ENCODE measurements at places on chromosomes 2 and 18.

- DNase-seq = no peak
Measured at GRCh38 chr2:180061085-180061484, 54.0 kb upstream of the CWC22 start.

DNA sequence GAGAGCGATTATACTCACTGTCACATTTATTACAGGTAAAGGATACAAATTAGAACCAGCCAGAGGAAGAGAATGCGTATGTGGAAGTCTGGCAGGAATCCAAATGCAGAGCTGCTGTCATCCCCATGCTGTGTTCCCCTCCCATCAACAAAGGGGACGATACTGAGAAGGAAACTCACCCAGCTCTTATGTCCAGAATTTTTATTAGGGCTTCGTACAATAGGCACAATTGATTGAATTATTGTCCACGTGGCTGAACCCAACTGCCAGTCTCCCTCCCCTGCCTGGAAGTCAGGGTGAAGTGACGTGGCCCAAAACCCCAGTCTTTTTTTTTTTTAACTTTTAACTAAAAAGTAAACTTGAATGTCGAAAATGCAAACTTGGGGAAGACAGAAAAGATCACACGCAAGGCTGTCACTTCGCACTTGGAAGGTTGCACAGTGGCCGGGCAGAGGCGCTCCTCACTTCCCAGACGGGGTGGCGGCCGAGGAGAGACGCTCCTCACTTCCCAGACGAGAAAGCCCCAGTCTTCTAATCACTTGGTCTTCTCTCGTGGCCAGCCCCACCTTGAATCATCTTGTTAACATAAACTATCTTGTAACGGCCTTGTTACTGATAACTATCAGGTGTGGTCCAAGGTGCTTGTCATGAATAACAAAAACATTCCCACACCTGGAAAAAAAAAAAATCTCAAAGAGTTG lies 40.0 kb upstream of the ITSN2 start:
- DNase-seq = no peak

DNA sequence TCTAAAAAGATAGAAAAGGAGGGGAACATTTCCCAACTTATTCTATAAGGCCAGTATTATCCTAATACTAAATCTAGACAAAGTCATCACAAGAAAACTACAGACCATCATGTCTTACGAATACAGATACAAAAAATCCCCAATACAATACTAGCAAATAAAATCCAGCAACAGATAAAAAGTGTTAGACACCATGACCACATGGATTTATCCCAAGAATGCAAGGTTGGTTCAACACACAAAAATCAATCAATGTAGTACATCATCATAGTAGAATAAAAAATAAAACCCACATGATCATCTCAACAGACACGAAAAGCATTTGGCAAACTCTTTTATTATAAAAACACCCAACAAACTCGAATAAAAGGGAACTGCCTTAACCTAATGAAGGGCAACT lies 18.5 kb downstream of the SLC66A2 start:
- DNase-seq = no peak

DNA sequence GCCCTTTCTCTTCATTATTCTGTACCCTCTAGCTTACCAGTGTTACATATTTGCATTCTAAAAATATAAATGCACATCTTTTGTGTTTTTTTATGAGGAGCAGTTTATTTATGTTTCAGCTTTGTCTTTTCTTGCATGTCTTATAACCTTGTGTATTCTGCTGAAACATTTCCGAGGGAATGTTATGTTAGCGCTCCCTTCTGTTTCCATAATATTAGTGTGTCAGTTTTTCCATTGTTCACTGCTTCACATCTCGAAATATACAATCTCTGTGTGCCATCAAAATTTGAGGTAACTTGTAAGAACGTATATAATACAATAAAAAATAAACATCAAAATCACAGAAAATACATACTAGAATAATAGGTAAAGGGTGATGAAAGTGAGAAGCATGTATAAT lies 153.3 kb downstream of the PKP4 start:
- no peak for DNase-seq

DNA sequence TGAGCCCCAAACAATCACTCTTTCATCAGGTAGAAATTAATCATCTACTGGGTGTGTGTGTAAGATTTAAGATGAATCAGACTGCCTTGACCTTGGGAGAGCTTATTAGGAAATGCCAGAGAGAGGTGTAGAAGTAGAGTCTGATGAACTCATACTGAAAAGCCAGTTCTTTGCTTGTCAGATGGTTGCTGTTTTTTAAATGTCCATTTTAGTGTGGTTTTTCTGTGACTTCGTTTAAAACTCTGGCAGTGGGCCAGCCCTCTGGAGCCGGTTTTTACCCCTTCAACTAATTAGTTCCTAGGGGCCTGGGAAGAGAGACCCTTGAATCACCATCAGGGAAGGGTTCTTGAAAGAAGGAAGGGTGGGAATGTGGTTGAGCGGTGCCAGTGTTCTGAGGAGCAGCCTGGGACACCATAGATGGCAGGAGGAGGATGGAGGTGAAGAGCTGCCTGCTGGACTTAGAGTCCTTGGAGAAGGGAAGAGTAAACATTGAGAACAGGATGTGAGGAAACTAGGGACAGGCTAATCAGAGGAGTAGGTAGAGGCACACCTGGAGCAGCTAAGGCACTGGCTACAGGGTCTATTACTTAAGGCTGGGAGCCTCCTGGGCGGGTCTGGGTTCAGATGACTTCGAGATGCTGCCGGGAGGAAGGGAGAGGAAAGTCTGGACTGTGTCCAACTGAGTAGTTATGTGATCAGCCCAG lies 66.1 kb downstream of the LRRFIP1 start:
- DNase-seq = no peak

GRCh38 chr2:236643480-236643879 lies 73.9 kb downstream of the ACKR3 start:
- no peak for DNase-seq

DNA sequence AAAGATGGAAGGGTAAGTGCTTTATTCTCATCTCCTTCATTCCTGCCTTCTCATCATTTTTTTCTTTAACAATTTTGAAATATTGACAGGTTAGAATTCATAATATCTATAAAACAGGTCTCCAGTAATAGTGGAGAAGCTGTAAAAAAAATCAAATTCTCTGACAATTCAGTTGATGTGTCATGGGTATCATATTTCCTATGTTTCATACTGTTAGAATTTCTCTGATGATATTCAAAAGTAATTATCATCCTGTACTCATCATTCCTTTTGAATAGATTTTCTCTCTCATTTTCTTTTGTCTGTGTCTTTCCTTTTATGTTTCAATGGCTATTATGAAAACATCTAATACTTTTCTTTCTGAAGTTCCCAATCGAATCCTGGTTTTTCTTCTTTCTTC lies 97.7 kb downstream of the CPS1 start:
- DNase-seq = peak; percentile 4

- no peak for DNase-seq
Measured at GRCh38 chr18:5239447-5239846, 42.4 kb upstream of the AKAIN1 start.

GRCh38 chr2:241009601-241010530 lies 11.4 kb downstream of the SNED1 start:
- peak; percentile 87 for DNase-seq

GRCh38 chr2:74048843-74049519 lies 64.3 kb downstream of the TET3 start:
- no peak for DNase-seq

GRCh38 chr2:231928901-231929725 lies 2.9 kb upstream of the NPPC start:
- no peak for DNase-seq

- DNase-seq = peak; percentile 61
Measured at GRCh38 chr2:118223992-118224894, 136.0 kb downstream of the INSIG2 start.

DNA sequence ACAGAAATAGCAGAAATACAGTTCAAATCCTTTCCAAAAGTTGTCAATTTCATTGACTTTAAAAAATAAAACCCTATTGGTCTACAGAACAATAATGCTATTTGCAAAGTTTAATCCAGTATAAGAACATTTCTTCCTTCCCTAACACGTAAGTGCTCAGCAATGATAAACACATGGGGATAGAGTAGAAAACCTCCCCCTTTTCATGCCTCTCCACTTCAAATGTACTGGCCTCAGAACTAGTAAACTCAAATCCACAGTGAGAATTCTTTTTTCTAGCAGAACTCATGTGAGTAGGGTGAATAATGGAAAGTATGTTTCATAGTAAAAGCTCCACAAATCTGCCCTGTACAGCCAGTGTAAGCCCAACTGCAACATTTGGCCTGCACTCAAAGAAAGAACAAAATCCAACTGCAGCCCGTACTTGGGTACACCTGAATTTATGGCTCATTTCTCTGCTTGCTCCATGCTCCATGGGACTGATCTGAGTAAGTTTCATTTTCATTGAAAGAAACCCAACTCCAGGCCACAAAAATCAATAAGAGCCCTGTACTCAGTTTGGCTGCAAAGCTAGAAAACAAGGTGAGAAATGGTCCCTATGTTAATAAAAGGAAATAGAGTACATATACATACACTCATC lies 115.0 kb upstream of the RMDN2 start:
- no peak for DNase-seq

DNA sequence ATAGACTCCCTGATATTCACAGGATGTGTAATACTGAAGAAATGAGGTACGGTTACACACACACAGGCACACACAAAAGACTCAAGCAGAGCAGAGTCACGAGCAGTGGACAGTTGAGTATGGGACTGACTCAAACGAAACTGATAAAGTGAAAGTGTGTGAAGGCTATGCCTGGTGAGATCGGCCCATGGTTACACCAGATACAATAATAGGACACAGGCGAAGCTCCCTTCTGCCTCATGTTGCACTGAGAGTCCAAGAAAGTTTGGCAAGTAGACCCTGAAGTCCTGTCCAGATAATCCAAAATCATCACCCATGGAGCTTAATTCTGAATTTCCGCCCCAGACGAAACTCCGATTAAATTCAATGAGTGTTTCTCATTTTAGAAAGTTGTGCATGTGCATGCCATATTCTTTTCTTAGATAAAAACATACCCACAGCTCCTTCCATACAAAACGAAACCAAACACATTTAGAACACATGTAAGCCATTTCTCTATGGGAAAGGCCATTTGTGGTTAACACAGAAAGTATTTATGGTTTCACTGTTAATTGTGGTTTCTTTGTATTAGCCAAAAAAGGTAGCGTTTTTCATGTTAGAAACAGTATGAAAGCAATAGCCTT lies 567.6 kb downstream of the PLCL1 start:
- DNase-seq = peak; percentile 42

- DNase-seq = no peak
Measured at GRCh38 chr2:41087946-41088345, 636.1 kb upstream of the SLC8A1 start.

- DNase-seq = no peak
Measured at GRCh38 chr2:138298120-138298814, 203.3 kb upstream of the SPOPL start.

DNA sequence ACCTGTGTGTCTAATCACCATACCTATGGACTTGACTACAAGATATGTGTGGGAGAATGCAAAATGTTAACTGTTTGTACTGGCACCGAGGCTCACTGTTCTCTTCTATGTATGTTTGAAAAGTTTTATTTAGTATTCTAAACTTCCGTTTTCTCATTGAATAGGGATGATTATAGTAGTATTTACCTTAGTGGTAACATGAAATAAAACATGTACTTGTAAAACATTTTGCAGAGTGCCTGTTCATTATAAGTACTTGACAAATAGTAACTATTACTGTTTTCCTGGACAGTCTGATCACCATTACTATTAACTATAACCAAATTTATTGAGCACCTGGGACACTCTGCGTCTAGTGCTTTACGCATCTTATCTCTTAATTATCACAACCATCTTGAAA lies 24.8 kb downstream of the DDX1 start:
- DNase-seq = no peak

- no peak for DNase-seq
Measured at GRCh38 chr2:207422380-207422779, 107.4 kb upstream of the CREB1 start.

DNA sequence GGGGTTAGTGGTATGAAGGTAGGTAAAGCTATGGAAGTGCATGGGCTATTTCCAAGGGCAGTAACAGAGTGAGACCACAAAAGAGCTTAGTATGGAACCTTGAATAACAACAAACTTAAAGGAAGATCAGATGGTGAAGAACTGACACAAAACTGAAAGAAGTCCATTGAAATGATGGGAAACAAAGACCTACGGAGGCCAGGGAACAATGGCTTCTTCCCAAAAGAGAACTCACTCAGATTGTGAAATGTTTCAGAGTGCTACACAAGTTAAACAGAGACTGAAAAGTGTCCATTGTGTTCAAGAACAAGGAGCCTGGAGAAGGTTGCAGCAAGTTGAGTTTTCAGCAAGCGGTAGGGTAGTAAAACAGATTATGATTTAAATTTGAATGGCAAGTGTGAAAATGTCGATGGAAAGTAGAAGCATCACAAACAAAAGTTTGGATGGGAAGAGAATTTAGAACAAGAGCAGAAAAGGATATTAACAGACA lies 700.0 kb upstream of the NXPH2 start:
- DNase-seq = no peak

DNA sequence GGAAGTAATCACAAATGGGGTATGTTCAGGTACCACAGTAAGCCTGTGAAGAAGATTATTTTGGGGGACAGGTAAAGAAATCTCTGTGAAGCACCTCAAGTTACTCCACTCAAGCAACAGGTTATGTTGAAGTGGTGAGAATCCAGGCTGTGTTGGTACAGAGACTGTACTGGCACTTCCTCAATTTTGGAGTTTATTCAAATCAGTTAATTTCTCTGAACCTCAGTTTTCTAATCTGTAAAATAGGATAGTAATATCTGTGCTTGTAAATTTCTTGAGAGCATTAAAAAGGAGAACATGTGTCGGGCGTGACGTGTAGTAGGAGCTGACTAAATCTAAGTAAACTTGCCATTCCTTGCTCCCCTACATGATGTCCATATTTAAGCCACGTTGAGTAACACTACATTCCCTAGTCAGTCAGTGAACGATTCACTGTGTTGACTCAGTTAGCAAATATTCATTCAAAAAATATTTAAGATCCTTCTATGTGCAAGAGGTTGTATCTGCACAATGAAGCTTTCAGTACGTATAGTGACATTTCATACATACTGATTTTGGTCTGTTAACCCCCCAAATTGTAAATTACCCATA lies 504.2 kb downstream of the ZEB2 start:
- DNase-seq = peak; percentile 78

DNA sequence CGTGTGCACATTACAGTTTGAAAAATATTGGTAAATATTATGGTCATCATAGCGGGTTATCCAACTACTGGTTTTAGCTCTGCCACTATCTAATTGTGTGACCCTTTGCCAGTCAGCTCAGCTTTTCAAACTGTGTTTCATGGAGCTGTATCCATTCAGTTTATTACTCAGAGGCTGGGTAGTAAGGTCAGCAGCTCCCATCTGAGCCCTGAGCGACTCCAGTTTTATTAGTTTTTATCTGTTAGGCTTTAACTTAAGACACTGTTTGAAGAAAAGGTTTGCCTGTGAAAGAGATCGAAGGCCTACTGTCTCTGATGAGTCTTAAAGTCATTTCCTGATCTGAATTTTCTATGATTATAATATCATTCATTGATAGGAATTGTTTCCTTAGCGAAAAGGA lies 76.3 kb downstream of the DPP10 start:
- no peak for DNase-seq

- DNase-seq = no peak
Measured at GRCh38 chr18:70758780-70759179, 469.9 kb downstream of the SOCS6 start.

GRCh38 chr2:171482877-171483276 lies 39.4 kb upstream of the CYBRD1 start:
- peak; percentile 39 for DNase-seq

Data from GM03348 (cell line).